Suppressor macrophage treated with lipopolysaccharide for 1 hour (primary cell): ENCODE measurements at places on chromosomes 12 and 14.

DNA sequence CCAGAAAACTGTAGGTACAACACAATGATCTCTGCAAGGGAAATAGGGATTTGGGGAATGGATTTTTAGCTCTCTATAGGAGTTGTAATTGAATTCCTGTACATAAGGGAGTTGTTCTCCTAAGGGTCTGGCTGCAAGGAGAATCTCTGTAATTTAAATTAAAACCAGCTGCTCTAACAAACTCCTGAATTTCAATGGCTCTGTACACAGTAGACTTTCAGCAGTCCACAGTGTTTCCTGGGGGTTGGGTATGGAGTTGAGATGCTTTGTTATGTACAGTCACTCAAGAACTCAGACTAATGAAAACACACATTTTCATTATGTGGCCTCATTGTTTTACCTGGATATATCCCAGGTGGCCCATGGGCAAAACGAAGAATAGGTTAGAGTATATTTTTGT, 93.2 kb downstream of the NAV3 start:
- no peak for DNase-seq

GRCh38 chr14:60863249-60863648, 117.6 kb downstream of the TRMT5 start:
- DNase-seq = no peak

GRCh38 chr12:93308281-93308680, 69.4 kb upstream of the NUDT4 start:
- DNase-seq = no peak

GRCh38 chr12:55899082-55899481, 28.6 kb downstream of the PYM1 start:
- DNase-seq = peak; percentile 39

DNA sequence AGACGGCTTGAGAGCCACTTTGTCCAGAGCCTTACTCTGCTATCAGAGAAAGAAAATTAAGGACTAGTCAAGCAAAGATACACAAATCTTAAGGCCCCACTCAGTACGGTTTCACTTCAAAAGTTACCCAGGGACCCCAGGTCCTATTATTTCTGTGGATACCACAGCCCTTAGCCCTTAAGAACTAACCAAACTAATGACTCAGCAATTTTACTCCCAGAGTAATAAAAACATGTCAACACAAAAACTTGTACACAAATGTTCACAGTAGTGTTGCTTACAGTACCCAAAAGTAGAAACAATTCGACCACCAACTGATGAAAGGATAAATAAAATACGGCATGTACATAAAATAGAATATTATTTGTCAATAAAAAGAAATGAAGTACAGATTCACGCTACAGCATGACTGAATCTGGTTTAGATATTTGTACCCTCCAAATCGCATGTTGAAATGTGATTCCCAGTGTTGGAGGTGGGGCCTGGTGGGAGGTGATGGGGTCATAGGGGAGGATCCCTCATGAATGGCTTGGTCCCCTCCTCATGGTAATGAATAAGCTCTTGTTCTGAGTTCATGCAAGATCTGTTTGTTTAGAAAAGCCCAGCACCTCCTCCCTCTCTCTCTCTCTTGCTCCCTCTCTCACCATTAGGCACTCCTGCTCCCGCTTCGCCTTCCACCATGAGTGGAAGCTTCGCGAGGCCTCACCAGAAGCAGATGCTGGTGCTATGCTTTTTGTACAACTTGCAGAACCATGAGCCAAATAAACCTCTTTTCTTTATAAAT, 30.5 kb downstream of the AREL1 start:
- DNase-seq = no peak

DNA sequence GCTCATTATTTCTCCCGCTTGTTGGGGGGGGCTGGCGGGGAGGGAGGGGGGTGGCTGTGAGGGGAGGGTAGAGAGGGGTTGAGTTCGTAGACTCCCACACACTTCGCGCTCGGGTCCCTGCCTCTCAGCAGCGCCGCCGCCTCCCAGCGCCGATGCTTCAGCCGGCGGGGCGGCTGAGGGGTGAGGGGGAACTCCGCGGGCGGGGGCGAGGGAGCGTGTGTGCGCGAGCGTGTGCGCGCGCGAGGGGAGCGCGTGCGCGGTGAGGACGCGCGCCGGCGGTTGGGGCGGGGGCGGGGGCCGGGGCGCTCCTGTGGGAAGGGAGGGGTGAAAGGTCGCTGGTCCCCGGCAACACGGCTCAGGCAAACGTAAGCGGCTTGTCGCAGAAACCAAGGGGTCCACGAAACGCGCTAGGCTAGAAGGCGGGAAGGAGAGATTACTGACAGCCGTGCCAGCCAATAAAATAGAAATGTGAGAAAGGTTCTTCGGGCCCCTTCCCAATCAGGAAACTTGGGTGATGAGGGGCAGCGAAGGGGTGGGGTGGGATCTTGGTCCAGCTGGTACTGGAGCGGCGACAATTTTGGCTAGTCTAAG, 343 bp upstream of the NOVA1 start:
- peak; percentile 20 for DNase-seq

DNA sequence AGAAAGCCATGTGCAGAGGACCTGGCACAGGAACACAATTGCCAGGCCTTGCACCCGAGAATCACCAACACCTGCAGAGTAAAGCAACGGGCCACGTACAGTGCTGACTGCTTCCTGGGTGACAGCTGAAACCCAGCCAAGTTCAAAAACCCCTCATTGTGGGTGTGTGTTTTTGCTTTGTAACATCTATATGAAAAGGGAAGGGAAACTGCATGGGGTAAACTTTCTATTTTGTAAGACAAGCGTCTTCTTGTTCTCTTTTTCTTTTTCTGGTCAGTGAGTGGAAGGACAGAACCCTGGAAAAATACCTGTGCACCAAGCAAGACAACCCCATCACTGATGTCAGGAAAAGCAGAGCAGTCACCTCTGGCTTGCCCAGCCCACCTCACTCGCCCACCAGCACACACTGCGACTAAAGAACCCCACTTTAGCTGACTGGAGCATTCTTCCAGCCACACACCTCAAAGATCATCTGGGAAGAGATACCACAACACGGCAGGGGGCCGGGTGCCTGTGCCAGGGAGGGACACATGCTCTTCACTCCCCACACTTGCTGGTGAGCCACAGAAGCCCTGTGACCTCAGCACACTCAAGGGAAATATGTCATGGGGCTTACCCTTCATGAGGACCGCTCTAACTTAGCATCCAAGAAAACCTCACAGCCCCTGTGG, 172.3 kb downstream of the NDUFA12 start:
- peak; percentile 84 for DNase-seq

DNA sequence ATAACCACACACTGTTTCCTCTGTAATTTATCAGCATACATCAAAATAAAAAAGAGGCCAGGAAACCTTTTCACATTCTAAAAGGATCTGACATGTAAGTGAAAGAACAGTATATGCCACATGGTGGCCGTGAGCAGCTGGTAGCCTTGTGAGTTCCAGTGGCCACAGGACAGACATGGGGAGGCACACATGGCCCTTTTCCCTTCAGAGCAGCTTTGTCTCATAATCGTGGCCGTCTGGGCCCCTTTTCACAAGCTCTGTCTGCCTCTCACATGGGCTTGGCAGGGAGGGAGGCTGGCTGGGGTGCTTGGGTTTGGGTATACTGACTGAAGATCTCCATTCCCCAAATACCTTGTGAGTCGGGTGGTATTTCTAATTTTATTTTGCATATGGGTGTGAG, 1.5 kb upstream of the ZDHHC22 start:
- no peak for DNase-seq

DNA sequence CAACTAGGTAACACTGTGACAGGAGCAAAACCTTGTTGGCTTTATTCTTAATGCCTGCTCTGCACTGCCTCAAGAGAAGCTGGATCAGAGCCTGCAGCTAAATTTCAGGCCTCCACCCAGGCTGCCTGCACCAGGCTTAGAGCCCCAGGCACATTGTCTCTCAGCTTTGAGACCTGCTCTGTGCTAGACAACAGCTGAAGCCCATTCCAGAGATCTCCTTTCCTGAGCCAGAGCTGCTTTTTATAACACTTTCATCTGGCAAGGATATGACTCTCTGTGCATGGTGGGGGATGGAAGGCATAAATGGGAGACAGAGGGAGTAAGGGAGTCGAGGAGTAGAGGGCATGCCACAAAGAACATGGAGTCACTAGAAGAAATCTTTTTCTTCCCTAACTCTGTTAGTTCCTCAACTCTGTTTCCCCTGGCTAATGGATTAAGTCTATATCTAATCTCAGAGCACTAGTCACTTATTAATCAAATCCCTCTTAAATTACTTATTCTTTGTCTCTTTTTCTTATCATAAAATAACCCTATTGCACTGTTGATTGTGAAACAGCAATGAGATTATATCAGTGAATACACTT, 27.1 kb upstream of the LUM start:
- DNase-seq = no peak
